Skeletal muscle cell (primary cell): ENCODE measurements at places on chromosomes 6 and 20.

- DNase-seq = no peak
Measured at GRCh38 chr6:132713352-132714134, at the start of gene VNN1. VNN1 (minus strand) TSS chr6:132714055; CDS start chr6:132714035, 20 bp downstream.

GRCh38 chr6:43070028-43070632 lies 6.0 kb upstream of the PTK7 start:
- no peak for DNase-seq

DNA sequence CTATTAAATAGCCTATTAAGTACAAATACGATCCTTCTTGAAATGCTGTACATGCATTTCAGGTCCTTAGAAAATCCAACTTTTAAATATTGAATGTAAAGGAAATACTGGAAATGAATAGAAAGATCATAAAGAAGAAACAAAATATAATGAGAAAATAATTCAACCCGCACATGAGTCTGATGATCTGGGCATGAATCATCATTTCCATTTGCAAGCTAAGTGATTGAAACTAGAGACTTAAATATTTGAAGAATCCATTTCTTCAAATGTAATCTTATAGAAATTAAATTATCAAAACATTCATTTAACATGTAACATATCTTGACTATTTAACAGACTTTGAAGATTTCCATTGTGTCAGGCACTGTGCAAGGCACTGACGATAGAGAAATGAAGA lies 977.0 kb downstream of the TFAP2A start:
- no peak for DNase-seq

DNA sequence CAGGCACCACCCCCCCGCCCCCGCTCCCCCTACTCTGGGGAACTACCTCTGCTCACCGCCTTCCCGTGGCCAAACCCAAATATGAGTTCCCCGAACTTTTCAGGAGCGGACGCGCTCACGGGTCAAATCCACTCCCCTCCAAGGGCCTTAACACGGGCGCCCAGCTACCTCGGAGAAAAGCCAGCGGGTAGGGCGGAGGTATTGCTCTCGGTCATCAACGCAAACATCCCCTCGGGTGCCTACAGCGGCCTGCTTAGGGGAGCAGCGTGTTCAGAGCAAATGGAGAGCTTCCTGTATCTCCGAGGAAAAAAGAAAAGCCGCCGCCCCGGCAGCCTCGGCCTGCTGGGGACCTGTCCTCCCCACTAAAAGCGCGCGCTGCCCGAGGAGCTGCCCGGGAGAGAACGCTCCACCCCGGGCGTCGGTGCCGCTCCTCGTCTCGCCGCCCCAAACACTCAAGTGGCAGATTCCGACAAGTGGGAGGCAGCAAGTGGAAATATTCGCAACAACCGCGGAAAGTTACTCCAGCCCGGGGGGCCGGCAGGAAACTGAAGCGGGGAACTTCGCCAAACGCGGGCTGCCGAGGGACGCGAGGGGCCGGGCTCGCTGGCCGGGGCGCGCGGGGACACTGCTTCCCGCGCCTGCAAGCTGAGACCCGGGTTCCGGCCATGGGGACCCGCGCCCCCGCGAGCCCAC lies 699 bp downstream of the PTPRT start:
- DNase-seq = no peak

DNA sequence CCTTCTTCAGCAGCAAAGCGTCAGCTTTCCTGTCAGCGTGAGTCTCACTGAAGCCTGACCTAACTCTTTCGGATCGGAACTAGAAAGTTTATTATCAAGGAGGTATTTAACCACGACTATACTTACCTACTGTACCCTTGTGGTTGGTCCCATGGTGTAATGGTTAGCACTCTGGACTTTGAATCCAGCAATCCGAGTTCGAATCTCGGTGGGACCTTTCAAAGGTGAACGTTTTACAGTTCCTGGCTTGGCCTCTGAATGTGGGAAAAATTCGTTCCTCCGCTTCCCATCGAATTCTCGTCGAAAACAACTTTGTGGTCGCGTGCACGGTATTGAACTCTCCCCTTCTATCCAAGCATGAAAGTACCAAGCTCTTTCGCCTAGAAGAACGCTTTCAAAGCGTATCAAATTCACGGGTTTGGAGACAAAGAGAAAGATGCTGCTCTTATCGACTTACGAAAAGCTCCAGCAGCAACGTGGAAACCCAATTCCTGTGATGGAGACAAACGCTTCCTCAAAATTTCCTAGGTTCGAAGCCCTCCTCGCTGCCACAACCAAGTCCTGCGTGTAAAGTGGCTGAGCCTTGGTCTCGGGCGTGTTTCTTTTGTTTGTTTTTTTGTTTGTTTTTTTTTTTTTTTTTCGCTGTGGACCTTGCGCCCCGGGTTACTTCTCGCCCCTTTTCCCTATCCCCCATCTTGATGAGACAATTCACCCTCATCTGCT lies 63.7 kb downstream of the GPX5 start:
- DNase-seq = peak; percentile 77

GRCh38 chr6:156933201-156934068 lies 156.3 kb downstream of the ARID1B start:
- no peak for DNase-seq

GRCh38 chr20:56430461-56430860 lies 18.4 kb downstream of the CASS4 start:
- DNase-seq = no peak

DNA sequence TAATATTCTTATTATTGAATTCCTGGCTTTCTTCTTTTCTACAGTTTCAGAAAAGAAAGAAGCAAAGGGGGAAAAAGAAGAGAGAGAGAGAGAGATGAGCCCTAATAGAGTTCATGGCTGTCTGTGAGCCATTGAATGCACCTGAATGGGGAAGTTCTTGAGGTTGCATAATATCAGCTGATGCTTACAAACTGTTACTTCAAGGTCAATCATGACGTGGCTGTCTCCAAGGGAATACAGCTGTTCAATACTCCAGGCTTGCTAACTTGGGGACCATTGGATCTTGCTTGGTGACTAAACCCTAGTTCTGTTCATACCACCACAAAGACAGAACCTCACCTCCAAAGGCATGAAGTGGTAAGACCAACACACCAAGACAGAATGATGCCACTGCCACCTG lies 180.4 kb downstream of the ADGRG6 start:
- no peak for DNase-seq

DNA sequence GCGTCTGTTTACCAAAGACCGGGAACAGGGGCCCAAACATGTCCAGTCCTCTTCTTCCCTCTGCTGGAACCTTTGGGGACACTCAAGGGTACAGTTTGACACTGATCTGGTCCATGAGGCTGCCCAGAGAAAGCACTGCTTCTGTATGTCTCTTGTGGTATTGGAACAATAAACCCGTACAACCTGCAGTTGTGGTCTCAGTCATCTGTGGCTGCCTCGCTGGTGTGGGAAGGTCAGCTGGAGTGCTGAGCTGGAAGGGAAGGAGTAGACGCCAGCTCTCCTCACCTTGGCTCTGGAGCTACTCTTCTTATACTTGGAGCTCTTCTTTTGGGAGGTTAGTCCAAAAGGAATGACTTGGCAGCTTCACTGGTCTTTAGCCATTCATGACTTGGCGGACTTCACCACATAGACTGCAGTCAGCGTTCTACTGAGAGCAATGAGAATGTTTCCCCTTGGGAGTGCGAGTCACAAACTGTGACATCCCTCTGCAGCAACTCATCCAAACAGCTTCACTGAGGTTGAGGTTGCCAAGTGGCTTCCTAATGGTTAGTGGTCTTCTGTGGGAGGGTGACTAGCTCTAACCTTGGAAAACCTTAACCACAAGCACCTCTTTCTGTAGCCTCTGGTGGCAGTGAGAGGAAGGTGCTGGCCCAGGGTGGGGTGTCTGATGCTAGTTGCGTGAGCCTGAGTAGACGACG lies 81.2 kb downstream of the ASXL1 start:
- DNase-seq = peak; percentile 62

- DNase-seq = peak; percentile 45
Measured at GRCh38 chr6:7051780-7052442, 55.9 kb upstream of the RREB1 start.

DNA sequence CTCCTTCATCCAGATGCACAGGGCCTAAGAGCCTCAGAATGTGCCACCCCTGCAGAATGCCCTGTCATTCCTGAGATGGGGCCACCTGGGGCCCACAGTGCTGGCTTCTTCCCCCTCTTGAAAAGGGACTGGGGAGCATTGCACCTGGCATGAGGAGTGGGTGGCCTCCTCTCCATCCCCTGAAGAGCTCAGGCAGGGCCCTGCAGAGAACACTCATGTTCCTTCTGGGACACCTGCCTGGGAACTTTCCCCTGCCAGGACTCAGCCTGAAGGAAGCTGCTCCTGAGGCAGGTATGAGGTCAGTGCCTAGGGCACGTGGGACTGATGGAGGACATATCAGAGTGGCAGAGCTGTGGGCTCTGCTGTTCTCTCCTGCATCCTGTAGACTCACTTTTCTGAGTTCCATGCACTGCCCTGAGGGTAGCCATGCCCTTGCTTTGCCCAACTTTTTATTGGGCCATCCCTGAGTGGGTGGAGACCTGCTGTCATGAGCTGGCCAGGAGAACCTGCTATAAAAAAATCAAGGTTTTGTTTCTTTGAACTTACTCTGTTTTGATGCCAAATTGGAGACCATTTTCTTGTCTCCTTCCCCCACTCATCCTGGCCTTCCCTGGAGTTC lies 19.5 kb downstream of the CCDC167 start:
- no peak for DNase-seq

GRCh38 chr6:100595456-100595855 lies 130.7 kb upstream of the SIM1 start:
- DNase-seq = no peak

- no peak for DNase-seq
Measured at GRCh38 chr6:47188588-47189021, 121.1 kb downstream of the TNFRSF21 start.

DNA sequence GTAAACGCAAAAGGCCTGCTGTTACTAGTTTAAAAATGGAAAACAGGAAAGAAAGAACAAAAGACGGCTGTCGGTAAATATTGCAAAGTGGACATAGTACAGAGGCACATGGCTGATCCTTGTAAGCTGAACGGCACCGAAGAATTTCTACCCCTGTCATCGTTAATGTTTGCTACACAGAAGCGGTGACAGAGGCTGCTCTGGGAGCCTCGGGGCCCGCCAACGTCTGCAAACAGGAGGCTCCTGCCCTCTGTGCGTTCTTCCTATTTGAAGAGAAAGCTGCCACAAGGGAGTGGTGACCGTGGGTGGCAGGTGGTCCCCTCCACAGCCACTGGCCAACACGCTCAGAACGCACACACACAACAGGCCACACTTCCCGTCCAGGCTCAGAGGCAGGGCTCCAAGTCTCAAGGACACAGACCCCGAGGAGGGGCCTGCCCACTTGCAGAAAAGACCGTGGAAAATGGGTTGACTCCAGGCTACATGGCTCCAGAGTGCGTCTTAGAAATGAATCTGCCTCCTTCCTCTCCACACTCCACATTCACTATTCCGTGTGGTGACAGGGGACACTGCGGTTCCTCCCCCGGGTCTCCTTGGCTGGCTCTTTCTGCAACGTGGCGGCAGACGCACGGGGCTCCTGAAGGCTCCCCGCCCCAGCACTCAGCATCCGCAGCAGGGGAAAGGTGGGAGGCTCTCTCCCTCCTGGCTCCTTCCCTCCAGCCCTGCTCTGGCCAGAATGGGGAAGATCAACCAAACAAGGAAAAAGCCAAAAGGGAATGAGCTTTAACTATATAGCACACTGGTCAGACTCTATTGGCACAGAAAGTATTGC lies 64.5 kb downstream of the GMPR start:
- DNase-seq = no peak

DNA sequence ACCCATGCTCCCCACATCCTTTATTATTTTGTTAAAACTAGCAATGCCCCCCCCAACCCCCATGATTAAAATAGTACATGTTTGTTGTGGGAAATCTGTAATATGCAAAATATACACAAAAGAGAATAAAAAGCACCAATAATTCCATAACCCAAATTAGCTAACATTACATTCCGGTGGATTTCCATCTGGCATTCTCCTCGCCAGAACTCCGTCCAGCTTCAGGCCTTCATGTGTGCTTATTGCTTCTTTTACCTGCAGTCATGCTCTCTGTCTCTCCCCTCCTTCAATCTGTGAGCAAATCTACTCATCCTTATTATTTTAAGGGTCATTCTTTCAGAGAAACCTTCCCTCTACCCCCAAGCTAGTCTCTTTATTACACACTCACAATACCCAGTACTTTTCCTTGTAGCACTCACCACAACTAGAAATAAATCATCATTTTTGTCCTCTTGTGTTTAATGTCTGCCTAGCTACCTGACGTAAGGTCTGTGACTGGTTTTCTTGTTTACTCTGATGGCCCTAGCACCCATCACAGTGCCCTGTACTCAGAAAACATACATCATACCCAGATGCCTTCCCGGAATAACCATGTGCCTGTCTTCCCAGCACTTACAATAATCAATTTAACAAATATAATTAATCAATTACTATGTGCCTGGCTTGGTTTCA lies 25.6 kb upstream of the IER3 start:
- no peak for DNase-seq

DNA sequence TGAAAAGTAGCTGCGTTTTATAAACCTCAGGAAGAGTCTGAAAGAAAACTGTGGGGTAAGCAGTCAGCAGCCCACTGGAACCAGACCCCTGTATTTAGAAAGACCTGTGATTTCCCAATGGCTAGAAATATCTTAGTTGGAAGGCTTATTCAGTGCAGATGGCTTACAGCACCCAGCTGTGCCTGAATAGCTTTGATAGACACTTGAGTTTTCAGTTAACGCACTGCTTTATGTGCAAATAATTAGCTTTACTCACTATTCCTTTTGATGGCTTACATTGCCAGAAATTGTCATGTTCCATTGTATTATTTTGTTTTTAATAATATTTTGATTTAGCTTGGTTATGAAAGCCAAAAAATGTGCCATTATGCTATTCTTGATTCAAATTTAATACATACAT lies 465.3 kb upstream of the SYNCRIP start:
- DNase-seq = no peak

DNA sequence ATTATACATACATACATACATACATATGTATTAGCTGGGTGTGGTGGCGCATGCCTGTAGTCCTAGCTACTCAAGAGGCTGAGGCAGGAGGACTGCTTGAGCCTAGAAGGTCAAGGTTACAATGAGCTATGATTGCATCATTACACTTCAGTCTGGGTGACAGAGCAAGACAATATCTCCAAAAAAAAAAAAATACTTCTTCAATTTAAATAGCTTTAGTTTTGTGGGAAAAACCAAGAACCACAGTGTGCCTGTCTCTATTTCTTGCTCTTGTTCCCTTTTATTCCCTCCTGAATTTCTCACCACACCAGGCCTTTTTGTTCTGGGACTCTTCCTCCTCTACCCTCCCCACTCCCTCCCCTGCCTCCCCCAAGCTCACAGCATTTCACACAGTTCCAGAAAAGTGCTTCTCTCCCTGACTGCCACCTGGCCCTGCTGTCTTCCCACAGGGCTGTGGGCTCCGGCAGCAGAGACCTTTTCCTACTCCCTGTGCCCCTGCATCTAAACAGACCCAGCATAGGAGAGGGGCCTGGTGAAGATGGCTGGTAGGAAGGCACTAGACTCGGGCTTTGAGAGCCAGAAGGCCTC lies 1.3 kb downstream of the C20orf203 start:
- DNase-seq = no peak

DNA sequence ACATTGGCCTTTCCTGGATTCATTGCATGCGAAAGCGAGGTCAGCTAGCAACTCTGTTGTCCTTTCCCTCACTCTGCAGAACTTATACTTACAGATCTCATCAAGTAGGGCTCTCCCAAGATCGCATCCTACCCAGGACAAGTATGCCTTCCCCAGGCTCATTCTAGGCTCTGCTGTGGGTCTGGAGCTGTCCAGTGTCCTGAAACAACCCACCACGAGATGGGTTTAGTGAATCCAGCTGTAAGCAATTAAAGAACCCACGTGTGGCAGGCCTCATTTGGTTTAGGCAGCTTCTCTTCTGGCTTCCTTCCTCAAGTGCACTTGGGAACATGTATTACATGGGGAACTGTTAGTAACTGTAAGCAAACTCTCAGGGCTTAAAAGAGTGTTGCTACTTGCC lies 406.5 kb upstream of the CHD6 start:
- DNase-seq = no peak
